ENCODE measurements at places on chromosomes 5 and 9.

GRCh38 chr9:126411225-126411947, 84.8 kb downstream of the MVB12B start:
- no peak for DNase-seq

DNA sequence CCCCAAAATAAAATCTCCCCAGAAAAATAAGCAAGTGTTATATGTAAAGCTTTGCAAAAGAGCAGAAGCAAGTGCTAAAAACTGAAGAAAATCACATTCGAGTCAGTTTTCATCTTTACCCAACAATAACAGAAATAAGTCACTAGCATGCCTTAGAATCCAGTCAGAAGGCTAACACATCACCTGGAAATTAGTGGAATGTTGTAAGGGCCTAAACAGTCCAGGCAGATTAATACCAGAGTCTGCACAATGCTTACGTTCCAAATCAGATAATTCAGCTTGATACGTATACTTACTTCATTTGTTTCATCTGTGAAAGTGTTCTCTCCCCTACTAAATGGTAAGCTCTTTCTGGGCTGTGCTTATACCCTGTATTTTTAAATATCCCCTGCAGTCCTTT, 42.7 kb downstream of the SUSD1 start:
- DNase-seq, result no peak

- no peak for DNase-seq
Observed at GRCh38 chr9:79049371-79049770, 522.4 kb upstream of the TLE4 start.

- DNase-seq, result peak; percentile 61
Observed at GRCh38 chr5:6766604-6767093, 53.4 kb downstream of the TENT4A start.

- DNase-seq, result peak; percentile 5
Observed at GRCh38 chr9:38318759-38319495, 73.6 kb upstream of the ALDH1B1 start.

DNA sequence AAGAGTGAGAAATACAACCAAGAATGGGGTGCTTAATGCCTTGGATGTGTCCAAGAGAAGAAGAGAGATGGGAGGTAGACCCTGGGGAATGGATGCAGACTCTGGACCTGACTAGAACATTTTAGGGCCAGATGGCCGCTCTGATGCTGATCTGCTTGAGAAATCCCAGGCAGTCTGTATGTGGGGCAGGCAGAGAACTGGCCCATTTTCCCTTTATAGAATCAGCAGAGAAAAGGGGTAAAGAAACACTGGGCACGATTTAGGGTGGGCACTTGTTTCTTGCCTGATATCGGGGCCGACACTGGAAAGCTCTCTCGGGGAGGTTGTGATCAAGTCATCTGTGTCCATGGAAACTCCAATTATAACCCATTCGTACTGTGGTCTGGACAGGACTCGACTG, 118.5 kb upstream of the FSTL4 start:
- DNase-seq, result no peak

Data from activated CD4-positive, alpha-beta T cell treated with anti-CD3 and anti-CD28 coated beads, Interleukin-2, amount 50 U/mL, for 48 hours (primary cell).